ENCODE measurements at places on chromosomes 3 and 15.
A peak's percentile ranks its signal among the peaks of the same experiment; 100 is the strongest.

- peak; percentile 41 for DNase-seq
Observed at GRCh38 chr15:98651036-98651481, 2.7 kb downstream of the IGF1R start.

- no peak for DNase-seq
Observed at GRCh38 chr3:15458212-15458780, 30.9 kb downstream of the EAF1 start.

GRCh38 chr15:75059607-75060006 lies 36.2 kb downstream of the PPCDC start:
- DNase-seq, result no peak

- no peak for DNase-seq
Observed at GRCh38 chr3:52568069-52568468, 31.7 kb downstream of the UQCC5 start.

- no peak for DNase-seq
Observed at GRCh38 chr3:38598791-38599190, 50.7 kb downstream of the SCN5A start.

DNA sequence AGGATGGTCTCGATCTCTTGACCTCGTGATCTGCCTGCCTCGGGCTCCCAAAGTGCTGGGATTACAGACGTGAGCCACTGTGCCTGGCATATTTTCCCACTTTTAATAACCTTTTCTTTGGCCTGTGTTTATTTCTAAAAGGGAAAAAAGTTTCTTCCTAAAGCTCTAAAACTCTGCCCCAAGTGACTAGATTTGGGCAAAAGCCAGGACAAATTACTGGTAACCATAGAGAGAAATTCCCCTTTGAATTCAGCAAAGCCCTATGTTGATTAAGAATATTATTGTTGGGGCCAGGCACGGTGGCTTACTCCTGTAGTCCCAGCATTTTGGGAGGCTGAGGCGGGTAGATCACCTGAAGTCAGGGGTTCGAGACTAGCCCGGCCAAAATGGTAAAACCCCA lies 11.5 kb upstream of the TRPM7 start:
- no peak for DNase-seq

- no peak for DNase-seq
Observed at GRCh38 chr3:184741798-184742675, 30.2 kb upstream of the MAGEF1 start.

GRCh38 chr3:130093741-130094391 lies 12.2 kb downstream of the ALG1L2 start:
- DNase-seq, result no peak

- no peak for DNase-seq
Observed at GRCh38 chr3:56025326-56025725, 442.9 kb downstream of the ERC2 start.

GRCh38 chr3:12661926-12662592 lies 1.9 kb downstream of the RAF1 start:
- DNase-seq, result no peak

DNA sequence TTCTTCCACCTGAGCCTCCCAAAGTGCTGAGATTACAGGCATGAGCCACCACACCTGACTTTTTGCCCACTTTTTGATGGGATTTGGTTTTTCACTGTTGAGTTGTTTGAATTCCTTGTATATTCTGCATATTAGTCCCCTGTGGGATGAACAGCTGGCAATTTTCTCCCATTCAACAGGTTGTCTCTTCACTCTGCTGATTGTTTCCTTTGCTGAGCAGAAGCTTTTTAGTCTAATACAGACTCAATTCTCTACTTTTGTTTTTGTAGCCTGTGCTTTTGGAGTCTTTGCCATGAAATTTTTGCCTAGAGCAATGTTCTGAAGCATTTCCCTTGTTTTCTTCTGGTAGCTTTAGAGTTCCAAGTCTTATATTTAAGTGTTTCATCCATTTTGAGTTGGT lies 62.7 kb upstream of the MFGE8 start:
- no peak for DNase-seq

DNA sequence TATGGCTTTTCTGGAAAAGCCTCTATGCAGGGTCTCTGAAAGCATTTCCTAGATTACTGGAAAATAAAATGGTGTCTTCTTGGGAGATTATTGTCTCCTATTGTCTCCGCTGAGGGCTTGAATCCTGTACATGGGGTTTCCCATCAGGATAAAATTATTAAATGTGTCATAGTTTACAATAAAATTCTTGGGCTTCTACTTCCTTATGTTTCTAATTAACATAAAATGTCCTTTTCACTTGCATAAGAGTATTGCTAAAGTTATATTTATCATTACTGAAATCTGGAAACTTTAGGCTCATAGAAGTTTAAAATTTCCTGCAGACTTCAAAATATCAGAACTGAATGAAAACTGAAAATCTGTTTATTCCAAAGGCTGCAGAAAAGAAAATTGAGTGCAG lies 595.5 kb upstream of the AGTR1 start:
- peak; percentile 55 for DNase-seq

GRCh38 chr3:12004741-12005513 lies 739 bp downstream of the SYN2 start:
- DNase-seq, result no peak

Measured in fibroblast of mammary gland (primary cell).